Psoas muscle (tissue), 8 donors: ENCODE measurements at places on chromosomes 4 and X. TPM values are rescaled to one million over a fixed set of nuclear protein-coding genes. Genes with fewer than 3 reads are reported as not detected.

The FHIP1A gene
- total RNA-seq: 37.7 TPM

The SPATA18 gene
- total RNA-seq: 0.74 TPM

DNA sequence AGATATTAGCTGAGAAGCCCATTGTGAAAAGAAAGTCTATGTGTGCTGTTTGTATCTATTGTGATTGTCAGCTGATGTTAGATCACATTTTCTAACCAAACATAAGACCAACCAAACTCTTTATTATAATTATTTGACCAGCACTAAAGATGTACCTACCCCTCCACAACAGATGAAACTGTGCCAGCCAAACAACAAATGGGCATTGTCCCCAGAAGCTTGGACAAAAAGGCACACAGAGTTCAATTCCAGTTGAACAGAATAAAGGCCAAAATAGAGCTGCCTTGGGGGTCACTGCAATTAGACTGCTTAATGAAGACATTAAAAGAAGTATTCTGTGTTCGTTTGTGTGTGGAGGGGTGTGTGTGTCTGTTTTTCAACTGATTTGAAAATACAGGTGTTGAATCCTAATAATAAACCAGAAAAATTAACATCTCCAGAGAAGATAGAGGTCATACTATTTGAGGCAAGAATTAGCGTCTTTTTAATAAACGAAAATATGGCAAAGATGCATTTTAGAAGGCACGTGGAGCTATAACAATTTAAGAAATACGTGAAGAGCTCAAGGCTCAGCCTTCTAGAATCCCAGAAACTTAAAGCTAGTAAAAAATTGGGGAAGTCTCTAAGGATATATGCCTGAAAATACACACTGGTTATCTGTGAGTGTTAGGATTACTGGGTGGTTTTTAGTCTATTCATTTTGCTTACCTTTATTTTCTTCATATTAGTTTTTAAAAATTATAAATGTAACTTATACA, 2.2 kb downstream of the SPP1 start:
- DNase-seq: no peak

- DNase-seq: no peak
These were observed 105.5 kb downstream of the BCOR start for GRCh38 chrX:39992300-39992699.

- DNase-seq: no peak
These were observed 28.7 kb downstream of the CC2D2A start for GRCh38 chr4:15498356-15498755.

GRCh38 chr4:3339577-3339976, 46.8 kb downstream of the RGS12 start:
- DNase-seq: no peak

DNA sequence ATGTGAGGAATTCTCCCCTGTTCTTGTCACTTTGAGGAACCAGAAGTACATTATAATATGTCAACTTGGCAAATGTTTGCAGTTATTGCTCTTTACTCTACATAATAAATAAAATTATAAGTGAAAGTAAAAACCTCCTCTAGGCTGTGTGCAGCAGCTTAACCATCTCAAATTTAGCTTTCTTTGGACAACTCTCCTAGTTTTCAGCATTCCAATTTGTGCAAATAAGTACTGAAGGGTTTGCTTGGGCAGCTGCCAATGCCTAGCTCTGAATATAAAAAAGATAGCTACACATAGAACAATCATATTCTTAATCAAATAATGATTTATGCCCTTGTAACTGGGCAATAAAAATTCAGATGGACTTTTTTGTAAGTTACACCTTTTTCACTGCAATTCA, 82.5 kb downstream of the GASK1B start:
- no peak for DNase-seq

The GRSF1 gene
- 114 TPM for total RNA-seq

- DNase-seq: no peak
These were observed 549.3 kb downstream of the IQCM start for GRCh38 chr4:149266301-149266700.

The AREG gene
- 1.2 TPM for total RNA-seq

- no peak for DNase-seq
These were observed 365.9 kb downstream of the CXXC4 start for GRCh38 chr4:104128850-104129213.

The PNMA6F gene
- total RNA-seq: not detected

DNA sequence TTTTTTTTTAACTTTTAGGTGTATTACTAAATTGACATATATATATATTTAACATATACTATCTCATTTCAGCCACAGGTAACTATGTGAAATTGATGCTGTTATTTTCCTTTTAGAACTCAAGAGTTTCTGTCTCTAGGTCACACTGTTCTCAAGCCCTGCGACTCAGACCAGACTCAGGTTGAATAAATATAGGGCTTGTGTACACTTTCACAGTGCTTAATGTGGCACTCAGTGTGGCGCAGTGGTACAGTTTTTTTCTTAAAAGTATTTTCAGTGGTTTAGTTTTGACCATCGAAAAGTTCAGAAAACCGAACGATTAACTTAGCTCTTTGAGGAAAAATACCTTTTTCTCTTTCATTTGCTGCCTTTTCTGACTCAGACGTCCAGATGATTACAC, 24.7 kb downstream of the PACRGL start:
- no peak for DNase-seq

DNA sequence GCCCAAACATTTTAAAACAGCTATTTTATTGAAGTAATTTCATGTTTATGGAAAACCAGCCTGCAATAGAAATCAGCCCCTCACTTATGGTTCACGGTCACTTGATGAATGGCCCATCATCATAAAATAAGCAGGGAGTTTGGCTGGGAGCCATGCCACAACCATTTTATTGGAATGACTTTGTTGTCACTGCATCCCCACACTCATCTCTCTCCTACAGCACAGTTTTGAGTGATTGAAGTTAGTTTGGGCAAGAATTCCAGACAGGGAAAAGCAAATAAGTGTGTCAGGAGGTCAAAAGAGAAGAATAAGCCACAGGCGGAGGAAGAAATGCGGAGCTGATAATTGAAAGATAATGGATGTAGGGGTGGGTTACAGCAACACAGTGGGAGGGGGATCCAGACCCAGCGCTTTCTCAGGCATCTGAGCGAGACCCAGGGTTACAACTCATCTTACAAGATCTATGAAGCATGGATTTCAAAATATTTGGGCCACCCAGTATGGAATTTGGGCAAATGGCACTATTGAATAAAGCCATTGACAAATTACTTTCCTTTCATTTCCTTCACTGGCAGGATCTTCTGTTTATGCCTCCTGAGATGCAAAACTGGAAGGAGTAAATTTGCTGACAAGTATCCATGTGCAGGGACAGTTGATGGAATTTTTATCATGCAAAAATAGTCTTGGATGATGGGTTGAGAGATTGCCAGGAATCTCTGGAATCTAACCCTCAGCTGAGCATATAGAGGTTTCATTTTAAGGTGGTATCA, 100.8 kb downstream of the SHROOM3 start:
- DNase-seq: no peak

- no peak for DNase-seq
These were observed 46.9 kb upstream of the GRXCR1 start for GRCh38 chr4:42845586-42845985.

The MND1 gene
- not detected for total RNA-seq

DNA sequence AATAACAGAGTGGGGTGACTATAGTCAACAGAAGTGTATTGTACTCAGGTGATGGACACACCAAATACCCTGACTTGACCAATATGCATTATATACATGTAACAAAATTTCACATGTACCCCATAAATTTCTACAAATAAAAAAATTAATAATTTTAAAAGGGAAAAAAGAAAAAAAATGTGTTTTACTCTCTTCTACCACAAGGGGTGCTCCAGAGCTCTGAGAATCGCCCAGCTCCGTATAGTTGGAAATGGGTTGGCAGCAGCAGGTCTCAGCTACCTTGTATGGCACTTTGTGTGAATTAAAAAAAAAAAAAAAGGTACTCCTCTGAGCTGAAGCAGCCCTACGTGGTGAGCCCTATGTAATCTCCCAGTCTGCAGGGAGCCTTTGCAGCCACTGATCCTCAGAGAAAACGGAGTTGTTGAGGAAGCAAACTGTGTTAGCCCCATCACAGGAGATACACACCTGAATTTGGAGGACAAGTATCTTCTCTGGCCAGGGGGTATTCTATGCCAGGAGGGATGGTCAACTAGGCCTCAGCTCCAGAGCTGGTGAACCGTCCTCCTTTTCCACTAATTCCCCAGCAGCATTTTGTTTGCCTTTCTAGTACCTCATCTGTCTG, 17.2 kb upstream of the POLA1 start:
- DNase-seq: no peak

- no peak for DNase-seq
These were observed 21.0 kb downstream of the CD38 start for GRCh38 chr4:15799141-15799540.

DNA sequence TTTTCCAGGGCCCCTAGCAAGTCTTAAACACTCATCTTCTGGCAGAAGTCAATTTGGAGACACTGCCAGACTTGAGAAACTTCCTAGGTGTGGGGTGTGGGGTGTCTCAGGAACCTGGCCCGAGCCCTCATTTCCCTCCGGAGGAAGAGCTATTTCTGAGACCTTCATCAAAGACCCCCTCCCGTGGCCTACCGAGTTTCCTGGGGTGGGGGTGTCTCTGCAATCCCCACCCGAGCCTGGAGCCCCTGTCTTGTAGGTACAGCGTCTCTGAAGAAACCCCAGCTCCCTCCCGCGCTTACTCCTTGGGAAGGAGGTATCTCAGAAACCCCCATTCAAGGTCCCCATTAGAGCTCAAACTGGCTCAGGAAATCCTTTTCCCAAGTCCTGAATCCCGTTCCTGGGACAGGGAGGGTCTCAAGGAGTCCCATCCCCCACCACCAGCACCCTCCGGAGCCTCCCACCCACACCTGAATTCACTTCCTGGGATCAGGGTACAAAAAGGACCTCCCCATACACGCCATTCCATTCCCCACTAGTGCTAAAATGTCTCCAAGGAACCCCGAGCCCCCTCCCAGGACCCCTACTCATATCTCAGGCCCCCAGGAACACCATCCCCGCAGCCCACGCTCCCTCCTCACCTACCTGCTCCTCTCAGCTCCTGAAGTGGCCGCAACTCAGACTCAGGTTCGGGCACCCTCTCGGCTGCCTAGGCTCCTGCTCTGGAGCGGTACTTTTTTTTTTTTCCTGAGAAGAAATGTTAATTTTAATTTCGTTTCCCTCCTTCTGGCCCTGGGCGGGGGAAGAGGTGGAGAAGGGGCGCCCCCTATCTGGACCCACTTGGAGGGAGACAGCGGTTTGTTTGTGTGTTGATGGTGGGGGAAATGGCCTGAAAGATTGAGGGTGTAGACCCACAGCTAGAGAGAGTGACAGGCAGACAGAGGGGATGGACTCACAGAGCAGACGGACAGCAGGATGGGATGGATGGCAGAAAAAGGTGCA, 1.1 kb downstream of the SLC38A5 start:
- no peak for DNase-seq

DNA sequence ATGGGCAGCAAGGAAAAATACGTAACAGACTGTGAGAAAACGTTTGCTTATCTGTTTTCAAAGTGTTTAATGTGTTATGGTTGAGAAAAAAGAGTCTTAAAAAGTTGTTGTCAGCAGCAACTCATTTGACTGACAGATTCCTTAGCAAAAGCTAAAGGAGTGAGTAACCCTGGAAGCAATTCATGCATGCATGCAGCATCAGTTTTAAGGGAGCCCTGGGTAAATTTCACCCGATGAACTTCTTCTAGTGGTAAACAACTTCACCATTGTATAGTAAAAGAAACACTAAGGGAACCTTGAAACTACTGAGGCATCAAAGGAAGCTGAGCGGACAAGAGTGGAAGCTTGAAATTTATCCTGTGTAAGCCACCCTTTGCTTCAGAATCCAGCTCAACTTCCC, 583.2 kb upstream of the INTU start:
- DNase-seq: no peak

The ADH1B gene
- total RNA-seq: 71.8 TPM

The RBM46 gene
- total RNA-seq: not detected

DNA sequence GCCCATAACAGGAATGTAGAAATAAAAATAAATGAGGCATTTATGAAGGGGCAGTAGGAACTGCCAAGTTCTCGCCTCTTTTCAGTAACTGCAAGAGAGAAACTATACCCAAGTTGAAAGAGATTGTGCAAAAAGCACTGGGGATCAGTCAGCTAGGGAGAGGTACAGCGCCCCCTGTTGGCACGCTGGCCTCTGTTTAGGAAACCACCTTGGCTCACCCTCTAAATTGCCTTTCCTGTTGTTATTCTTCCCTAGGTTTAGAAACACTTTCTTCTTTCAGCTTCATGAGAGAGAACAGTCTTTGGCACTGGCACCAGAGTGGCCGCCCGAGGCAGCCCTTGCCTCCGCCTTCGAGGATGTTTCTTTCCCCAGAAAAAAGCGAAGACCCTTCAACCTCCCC, 348.5 kb downstream of the MID1IP1 start:
- DNase-seq: peak; percentile 86

The VEGFD gene
- total RNA-seq: 8.4 TPM

DNA sequence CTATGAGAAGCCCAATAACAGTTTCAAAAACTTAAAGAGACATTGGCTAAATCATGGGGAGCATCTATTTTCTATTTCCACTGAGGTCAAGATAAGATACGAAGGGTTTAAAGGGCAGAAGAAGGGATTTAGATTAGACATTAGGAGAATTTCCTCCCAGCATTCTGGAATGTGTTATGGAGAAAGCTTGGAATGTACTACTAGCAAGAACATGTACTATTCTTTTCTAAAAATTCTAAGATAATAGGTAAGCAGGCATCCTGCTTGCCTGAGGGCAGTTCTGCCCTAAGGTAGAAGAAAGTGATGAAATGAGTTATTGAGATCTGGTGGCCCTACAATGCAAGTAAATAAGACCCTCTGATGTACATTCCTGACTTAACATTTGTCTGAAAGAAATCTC, 279.2 kb downstream of the NR3C2 start:
- no peak for DNase-seq

The CT83 gene
- total RNA-seq: not detected

- DNase-seq: no peak
These were observed 373.1 kb downstream of the NAF1 start for GRCh38 chr4:162793571-162793970.

GRCh38 chr4:180280726-180281297, 1962.4 kb upstream of the TENM3 start:
- no peak for DNase-seq

GRCh38 chr4:88722276-88722780, 24.7 kb upstream of the NAP1L5 start:
- no peak for DNase-seq

The STAP1 gene
- total RNA-seq: not detected

GRCh38 chr4:145351162-145351561, 130.5 kb upstream of the SMAD1 start:
- DNase-seq: no peak

DNA sequence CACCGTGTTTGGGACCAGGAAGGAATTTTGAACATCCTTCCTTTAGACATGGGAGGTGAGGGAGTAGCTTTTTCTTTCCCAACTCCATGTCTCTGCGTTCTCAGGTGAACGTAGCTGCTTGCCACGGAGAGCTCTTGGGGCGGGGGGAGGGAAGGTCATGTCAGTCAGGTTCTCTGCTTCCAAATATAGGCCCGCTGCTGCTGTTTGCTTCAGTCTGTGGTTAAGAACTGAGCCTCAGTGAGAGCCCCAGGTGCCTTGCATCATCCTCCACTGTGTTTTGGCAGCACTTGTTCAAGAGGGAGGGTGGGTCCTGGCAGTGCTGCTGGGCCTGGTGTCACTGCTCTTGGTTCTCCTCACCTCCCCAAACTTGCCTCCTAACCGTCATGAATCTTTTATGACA, 46.5 kb downstream of the HADH start:
- DNase-seq: no peak
